ENCODE measurements at places on chromosomes 5 and 9.

DNA sequence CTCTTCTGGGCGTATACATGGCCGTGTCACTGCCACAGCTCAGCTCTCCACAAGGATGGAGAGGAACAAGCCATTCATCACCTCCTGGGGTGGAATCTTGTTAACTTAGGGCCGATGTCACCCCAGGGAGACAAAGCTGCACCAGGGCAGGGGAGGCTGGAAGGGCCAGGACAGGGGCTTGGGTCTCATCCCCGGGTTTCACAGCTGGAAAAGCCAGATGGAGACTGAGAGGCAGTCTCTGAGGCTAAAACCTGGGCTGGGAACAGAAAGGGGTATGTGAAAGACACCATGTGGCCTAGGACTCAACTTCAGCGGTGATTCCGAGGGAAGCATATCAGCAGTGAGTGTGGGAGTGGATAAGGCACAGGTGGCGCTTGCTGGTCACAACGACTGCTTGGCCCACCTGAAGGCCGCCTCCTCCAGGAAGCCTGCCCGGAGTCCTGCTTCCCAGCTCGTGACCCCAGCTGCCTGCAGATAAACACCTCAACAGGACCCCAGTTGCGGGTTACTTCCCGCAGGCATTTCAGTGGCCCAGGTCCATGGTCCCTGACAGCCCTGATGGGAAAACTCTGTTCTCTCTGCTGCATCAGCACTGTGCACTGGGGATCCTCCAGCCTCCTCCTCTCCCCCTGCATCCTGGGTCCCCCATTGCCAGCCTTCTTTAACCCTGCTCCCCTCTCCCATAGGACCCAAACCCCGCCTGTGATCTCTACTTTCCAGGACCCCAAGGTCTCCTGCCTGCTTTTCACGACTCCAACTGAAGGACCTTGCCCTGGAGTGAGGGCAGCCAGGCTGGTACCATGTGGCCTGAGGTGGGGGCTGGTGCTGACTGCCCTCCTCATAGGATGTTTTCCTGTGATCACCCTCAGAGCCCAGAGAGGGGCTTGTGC is 51.7 kb upstream of the FCN1 start:
- no peak for DNase-seq

GRCh38 chr5:72129725-72130124 is 22.4 kb downstream of the MAP1B start:
- DNase-seq, result no peak

DNA sequence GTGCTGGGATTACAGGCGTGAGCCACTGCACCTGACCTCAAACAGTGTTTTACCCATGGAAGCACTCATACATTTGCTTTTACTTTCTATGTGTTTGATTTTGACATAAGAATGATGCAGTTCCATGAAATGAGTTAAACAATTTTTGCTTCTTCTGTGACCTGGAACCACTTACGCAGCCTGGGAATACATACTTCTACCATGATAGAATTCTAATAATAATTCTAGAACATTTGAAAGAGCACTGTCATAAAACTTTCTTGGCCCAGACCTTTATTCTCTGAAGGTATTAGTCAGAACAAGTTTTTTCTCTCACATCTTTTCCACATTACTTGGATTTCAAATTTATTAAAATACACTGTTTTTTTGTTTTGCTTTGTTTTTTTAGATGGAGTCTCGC is 25.3 kb upstream of the COL5A1 start:
- no peak for DNase-seq

DNA sequence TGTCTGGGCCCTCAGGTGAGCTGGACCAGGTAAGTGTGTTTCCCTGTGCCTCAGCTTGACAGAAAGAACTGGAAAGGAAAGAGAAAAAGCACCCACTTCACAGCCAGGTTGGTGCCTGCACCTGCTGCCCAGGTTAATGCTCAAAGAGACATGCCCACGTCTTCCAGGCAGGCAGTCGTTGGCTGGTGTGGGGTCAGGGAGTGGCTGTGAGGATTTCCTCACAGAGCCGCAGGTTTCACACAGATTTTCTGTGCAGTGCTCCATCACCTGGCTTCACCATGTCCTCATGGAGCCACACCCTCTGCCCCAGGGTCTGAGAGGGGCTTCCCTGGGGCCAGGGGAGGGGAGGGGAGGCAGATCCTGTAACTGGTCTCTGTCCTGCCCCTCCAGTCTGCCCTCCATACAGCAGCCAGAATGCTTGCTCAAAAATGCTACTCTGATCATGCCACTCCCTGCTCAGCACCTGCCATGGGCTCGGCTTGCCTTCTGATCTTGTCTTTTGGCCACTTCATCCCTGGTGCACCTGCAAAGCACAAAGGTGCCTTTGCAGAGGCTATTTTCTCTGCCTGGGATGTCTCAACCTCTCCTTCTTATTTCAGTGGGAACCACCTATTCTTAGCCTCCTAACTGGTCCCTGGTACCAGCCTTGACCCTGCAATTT is 82.5 kb upstream of the UBTD2 start:
- no peak for DNase-seq

DNA sequence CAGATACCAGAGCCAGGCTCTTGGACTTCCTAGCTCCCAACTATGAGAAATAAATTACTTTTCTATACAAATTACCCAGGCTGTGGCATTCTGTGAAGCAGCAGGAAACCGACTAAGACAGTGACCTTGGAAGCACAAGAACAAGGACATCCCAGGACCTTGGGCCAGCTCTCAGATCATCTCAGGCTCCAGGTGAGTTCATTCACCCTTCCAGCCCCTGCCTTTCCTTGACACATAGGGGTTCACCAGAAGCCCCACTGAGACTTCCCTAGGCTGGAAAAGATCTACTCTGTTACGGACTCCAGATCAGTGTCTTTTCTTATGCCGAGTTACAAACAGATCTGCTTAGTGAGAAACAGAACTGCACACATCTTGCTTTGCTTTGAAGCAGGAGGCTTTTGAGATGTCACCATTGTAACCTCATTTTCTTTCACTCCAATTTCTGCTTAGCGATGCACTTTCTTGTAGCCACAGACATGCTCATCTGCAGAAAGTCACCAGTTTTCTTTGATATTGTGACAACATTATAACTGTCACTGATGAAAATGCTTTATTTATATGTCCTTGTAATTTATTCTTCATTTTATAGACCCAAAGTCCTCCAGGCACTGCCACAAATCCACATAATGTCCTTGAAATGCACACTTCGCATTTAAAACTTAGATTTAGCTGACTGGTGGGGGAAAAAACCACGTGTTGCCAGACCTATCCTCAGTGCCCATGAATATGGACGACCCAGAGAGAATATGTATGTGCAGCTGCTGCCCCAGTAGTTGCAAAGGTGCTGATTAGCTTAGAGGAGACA is 8.1 kb downstream of the CD180 start:
- no peak for DNase-seq
